ENCODE measurements at places on chromosomes 7 and 10. TPM values are rescaled to one million over a fixed set of nuclear protein-coding genes. Genes with fewer than 3 reads are reported as not detected.

ZNF117 gene
- total RNA-seq: 5.4 TPM

DNA sequence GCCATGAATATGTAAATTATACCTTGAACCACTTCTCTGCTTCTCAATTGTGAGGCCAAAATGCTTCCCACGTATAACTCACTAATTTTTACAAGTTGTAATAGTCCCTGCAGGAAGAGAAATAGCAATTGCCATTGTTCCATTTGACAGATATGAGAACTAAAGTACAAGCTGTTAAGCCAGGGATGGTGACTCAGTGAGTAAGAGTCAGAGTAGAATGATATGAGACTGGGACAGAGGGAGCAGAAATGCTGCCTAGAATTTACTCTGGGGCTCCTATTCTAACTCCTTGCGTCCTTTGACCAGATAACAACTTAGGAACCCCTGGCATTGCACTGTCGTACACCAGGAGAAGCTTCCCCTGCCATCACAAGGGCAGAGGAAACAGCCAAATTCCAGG lies 45.1 kb upstream of the SEPTIN7 start:
- DNase-seq: no peak

DNA sequence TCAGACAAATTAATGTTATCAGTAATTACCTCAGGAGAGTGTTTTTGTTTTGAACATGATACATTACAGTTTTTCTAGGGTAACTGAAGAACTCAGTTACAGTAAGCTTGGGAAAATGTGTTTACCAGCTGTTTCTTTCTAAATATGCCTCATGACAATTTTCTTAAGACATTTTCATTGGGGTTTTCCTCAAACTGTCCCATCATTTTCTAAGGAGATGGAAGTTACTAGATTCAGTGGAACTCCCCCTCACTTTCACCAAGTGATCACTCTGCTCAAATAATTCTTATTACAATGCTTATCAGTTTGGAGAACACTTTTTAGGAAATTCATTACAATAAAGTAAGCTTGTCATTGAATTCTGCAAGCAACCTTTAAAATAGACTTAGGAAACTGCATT lies 6.4 kb upstream of the SPAG6 start:
- DNase-seq: no peak

TRA2A gene
- total RNA-seq: 54.9 TPM

DNA sequence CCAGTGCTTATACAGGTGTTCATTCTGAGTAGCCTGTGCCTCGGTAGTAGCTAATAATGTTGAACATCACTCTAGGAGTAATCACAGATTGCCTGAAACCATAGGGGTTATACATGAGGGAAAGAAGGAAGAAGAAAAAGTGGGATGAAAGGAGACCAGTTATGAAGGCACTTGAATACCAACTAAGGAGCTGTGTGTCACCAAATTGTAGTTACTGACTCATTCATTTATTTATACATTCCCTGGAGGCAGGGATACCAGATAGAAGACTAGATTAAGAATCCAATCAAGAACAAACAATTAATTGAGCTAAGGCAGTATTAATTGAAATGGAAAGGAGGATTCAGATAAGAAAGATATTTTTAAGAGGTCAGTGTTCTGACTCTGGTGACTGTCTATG lies 129.6 kb upstream of the PRPS1L1 start:
- DNase-seq: no peak

IDI2 gene
- not detected for total RNA-seq

DNA sequence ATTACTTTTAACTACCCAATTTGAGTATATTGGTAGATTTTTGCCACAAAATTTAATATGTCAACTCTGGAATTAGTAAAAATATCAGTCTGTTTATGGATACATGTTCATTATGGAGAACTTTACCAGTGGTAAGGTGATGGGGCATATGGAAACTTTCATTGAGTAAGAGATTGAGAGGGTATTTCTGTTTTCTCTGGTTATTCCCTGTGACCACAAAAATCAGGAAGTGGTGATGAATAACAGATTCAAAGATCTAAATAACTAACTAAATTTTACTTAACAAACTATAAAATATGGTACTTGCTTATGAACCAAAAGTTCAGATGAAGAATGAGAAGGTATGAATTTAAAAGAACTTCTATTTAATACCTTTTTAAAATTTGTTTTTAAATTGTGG lies 22.1 kb upstream of the STEAP4 start:
- DNase-seq: no peak

DNA sequence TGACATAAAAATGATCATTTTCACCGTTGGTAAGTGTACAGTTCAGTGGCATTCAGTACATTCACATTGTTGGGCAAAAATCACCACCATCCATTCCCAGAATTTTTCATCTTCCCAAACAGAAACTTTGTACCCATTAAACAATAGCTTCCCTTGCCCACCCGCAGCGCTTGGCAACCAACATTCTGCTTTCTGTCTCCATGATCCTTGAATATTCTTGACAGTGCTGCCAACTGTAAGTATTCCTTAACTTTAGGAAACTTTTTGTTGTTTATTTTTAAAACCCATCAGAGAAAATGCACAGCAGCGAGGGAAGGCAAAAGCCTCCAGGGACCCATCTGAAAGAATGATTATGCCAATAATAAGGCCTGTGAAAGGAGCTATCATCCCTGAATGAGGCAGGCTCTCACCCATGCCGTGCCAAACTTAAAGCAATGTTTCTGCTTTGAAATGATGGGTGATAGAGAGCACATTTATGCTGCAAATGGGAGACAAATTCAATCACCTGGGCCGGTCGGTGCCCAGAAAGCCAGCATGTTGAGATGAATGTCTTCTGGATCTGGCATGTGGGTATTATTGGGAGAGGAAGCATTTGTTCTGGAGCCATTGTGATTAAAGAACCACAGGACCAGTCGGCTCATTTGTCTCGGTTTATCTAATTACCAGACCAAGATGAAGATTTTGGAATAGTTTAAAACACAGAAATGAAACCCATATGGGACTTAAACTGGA lies 202.1 kb upstream of the NPVF start:
- DNase-seq: no peak
